ENCODE measurements at places on chromosomes 16 and 17.

DNA sequence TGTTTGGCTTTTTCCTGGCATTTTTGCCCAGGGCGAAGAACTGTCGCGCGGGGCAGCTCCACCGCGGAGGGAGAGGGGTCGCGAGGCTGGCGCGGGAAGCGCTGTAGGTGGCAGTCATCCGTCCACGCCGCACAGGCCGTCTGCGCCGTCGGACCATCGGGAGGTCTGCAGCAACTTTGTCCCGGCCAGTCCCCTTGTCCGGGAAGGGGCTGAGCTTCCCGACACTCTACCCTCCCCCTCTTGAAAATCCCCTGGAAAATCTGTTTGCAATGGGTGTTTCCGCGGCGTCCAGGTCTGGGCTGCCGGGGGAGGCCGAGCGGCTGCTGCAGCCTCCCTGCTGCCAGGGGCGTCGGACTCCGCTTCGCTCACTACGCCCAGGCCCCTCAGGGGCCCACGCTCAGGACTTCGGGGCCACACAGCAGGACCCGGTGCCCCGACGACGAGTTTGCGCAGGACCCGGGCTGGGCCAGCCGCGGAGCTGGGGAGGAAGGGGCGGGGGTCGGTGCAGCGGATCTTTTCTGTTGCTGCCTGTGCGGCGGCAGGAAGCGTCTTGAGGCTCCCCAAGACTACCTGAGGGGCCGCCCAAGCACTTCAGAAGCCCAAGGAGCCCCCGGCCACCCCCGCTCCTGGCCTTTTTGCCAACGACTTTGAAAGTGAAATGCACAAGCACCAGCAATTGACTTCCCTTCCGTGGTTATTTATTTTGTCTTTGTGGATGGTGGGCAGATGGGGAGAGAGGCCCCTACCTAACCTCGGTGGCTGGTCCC lies 2.3 kb upstream of the CBX4 start:
- H3K36me3 ChIP-seq = no peaks in the 10 kb centered on the region
- H3K4me1 ChIP-seq = peaks cover 34% of the 10 kb centered on the region
- H3K27ac ChIP-seq = no peak overlapping the region
- H3K27me3 ChIP-seq = peaks cover 92% of the 10 kb centered on the region
- DNase-seq = peak; percentile 54
- no peak overlapping the region for H3K4me3 ChIP-seq

- H3K36me3 ChIP-seq = no peaks in the 10 kb centered on the region
- no peak overlapping the region for H3K4me3 ChIP-seq
- no peak overlapping the region for H3K27ac ChIP-seq
- no peaks in the 10 kb centered on the region for H3K4me1 ChIP-seq
- no peaks in the 10 kb centered on the region for H3K27me3 ChIP-seq
Measured at GRCh38 chr17:47013341-47013740, 34.3 kb upstream of the RPRML start.

DNA sequence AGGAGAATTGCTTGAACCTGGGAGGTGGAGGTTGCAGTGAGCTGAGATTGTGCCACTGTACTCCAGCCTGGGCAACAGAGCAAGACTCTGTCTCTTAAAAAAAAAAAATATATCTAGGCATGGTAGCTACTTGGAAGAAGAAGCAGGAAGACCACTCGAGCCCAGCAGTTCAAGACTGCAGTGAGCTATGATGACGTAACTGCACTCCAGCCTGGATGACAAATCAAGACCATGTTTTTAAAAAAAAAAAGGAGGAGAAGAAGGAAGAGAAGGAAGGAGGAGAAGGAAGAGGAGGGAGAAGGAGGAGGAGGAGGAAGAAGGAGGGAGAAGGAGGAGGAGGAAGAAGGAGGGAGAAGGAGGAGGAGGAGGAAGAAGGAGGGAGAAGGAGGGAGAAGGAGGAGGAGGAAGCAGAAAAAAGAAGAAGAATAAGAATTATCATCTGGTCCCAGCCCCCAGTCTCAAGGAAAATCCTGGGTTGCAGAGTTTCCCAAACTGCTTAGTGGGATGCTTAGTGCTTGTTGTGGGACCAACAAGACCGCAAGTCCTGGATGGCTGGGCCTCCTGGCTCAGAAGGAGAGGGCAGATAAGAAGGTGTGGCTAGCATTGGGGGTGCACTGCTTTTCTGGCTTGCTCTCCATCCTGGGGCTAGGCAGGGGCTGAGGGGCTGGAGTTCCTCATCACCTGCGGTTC lies 3.7 kb upstream of the DRC7 start:
- H3K4me3 ChIP-seq = no peak overlapping the region
- H3K27ac ChIP-seq = no peak overlapping the region
- DNase-seq = no peak

GRCh38 chr16:49856672-49857330 lies 889 bp upstream of the ZNF423 start:
- no peak overlapping the region for H3K27ac ChIP-seq
- peaks cover 34% of the 10 kb centered on the region for H3K4me1 ChIP-seq
- peak overlapping the region; percentile 96 for H3K4me3 ChIP-seq
- peak; percentile 93 for DNase-seq

DNA sequence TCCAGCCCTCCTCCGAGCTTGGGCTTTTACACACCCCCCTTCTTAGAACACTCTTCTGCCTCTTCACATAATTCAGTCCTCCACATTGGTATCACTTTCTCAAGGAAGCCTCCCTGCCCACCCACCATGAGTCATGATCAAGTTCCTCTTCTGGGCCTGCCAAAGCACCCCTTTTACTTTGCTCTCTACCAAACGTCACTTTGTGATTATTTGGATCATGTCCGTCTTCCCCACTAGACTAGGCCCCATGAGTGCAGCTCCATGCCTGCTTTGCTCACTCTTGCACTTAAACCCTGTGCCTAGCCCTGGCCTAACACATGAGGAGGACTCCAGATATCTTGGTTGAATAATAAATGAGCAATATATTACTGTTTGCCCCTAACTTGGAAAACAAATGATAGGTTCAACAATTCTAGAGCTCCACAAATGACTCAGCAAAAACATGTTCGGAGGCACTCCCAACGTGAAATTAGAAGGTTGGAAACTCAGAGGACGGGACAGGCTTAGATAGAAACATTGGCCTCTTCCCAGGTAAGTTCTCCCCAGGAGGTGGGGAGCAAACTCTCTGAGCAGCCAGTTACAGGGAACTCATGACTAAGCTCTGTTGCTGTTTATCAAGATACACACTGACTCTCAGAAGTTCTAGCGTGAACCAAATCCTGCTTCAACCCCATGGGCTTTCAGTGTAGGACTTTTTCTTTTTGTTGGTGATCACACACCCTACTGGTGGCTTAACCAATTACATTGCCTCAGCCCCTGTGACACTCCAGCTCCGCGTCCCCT lies 28.3 kb downstream of the G6PC1 start:
- no peak overlapping the region for H3K27ac ChIP-seq
- peak; percentile 61 for DNase-seq
- no peaks in the 10 kb centered on the region for H3K4me1 ChIP-seq
- no peaks in the 10 kb centered on the region for H3K36me3 ChIP-seq
- H3K27me3 ChIP-seq = no peaks in the 10 kb centered on the region

GRCh38 chr16:75754141-75754540 lies 27.9 kb upstream of the CPHXL start:
- H3K27me3 ChIP-seq = no peaks in the 10 kb centered on the region
- DNase-seq = no peak
- H3K4me1 ChIP-seq = peaks cover 5% of the 10 kb centered on the region
- H3K36me3 ChIP-seq = no peaks in the 10 kb centered on the region
- H3K4me3 ChIP-seq = no peak overlapping the region
- H3K27ac ChIP-seq = no peak overlapping the region

DNA sequence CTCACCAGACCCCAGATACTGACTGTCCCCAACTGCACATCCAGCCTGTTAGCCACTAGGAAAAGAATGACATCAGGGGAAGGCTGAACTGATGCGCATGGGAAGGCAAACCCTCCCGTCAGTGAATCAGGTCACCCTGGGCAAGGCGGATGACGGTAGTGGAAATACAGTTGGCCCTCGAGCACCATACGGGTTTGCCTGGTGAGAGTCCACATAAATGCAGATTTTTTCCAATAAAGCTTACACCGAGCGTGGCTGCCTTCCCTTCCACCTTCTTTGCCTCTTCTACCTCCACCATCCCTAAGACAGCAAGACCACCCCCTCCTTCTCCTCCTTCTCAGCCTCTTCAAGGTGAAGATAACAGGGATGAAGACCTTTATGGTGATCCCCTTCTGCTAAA lies 236.1 kb upstream of the TNRC6C start:
- H3K36me3 ChIP-seq = no peaks in the 10 kb centered on the region
- no peak overlapping the region for H3K27ac ChIP-seq
- DNase-seq = no peak
- no peaks in the 10 kb centered on the region for H3K27me3 ChIP-seq
- H3K4me1 ChIP-seq = peaks cover 17% of the 10 kb centered on the region

- no peak overlapping the region for H3K27ac ChIP-seq
- H3K4me1 ChIP-seq = peaks cover 6% of the 10 kb centered on the region
- H3K36me3 ChIP-seq = no peaks in the 10 kb centered on the region
- DNase-seq = peak; percentile 65
Measured at GRCh38 chr16:6684076-6684673, 648.5 kb upstream of the RBFOX1 start.

DNA sequence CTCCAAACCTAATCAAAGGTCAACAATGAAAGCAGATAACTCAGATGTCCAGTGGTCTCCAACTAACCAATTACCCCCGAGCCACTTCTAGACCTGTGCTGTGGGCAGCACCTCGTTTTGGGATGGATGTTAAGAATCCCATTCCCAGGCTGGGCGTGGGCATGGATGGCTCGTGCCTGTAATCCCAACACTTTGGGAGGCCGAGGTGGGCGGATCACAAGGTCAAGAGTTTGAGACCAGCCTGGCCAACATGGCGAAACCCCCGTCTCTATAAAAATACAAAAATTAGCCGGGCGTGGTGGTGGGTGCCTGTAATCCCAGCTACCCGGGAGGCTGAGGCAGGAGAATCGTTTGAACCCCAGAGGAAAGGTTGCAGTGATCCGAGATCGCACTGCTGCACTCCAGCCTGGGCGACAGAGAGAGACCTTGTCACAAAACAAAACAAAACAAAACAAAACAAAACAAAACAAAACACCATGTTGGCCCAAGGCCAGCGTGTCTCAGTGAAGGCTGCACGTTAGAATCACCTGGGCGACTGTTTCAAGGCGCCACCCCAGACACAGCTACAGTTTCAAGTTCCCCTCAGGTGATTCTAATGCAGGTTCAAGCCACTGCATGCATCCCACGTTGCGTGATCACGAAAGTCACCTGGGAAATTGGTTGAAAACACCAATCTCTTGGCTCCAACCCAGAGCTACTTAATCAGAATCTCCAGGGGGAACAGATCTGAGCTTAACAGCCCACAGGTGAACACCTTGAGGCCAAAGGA lies 21.3 kb downstream of the COX4I1 start:
- H3K4me3 ChIP-seq = no peak overlapping the region
- DNase-seq = no peak
- H3K36me3 ChIP-seq = no peaks in the 10 kb centered on the region
- H3K27me3 ChIP-seq = peaks cover 31% of the 10 kb centered on the region

GRCh38 chr17:78771758-78772382 lies 10.2 kb downstream of the CYTH1 start:
- H3K4me1 ChIP-seq = no peaks in the 10 kb centered on the region
- H3K4me3 ChIP-seq = no peak overlapping the region
- H3K36me3 ChIP-seq = no peaks in the 10 kb centered on the region
